Cortex of kidney (tissue), 1 donor: ENCODE measurements at places on chromosomes 3 and 15.

GRCh38 chr15:91291673-91292072 is 191.6 kb downstream of the SV2B start:
- no peak for DNase-seq

- DNase-seq: no peak
These were observed 14.4 kb downstream of the CGGBP1 start for GRCh38 chr3:88044411-88044810.

- no peak for DNase-seq
These were observed 350.3 kb downstream of the ZBTB20 start for GRCh38 chr3:114796796-114797195.

GRCh38 chr3:46065750-46066256 is 38.5 kb upstream of the XCR1 start:
- DNase-seq: no peak

DNA sequence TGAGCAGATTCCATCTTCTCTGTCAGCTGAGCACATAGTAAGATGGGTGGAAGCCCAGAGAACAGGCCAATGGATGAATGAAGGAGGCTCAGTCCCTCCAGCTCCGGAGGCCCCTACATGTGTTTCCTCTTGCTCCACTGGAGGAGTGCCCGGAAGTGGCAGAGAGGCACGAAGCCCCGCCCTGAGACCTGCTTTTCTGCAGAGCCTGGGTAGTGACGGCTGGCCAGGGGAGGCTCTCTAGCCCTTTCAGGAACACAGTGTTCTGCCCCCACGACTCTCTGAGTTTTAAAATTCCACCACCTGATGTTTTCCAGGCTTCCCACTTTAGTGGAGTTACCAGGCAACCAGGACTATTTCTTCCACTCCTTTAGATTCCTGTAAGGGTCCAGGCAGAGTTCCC is 149.4 kb upstream of the SLC6A11 start:
- DNase-seq: no peak

- DNase-seq: no peak
These were observed 17.4 kb downstream of the FILIP1L start for GRCh38 chr3:100096866-100097265.

DNA sequence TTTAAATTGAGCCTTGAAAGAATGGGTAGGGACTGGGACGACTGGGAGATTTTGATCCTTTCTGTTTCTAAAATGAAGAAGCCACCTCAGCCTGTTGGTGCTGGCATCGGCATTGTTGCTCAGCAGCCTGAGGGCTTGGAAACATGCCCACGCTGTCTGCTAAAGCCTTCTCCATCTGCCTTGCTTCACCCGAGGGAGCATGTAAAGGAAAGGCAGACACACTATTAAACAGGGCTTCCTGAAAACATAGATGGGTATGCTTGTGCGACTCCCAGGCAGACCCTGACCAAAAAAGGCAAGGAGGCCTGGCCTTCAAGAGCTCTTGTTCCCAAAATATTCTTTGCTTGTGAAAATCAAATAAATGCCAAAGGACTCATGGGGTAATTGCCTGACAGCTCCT is 84.2 kb upstream of the SLC4A7 start:
- DNase-seq: no peak
